Brain pericyte (primary cell): ENCODE measurements at places on chromosomes 5 and 9.

DNA sequence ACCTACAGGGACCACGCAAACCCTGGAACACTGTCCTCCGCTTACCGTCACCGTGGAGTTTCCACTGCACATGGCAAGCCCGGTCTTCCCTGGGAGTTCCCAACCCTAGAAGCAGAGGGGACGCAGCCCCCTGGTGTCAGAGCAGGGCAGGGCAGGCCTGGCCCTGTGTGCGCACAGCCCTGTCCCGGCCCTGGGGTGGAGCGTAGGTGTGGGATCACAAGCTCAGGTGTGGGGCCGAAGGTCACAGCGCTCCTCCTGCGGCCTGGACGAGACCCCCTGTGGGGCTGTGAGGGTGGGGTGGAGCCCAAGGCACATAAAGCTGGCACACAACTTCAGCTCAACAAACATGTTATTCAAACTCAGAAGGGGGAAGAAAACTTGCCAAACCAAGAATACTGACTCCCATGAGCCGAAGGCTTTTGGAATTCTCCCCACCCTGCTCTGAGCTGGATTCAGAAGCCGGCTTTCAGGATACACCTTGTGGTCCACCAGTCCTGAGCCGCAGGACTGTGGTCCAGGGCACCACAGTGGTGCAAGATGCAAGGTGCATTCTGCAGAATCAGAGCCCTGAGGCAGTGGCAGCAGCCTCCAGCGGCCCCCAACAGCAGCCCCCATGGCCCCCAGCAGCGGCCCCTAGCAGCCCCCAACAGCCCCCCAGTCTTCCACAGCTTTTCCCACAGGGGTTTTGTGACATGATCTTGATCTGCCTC, 11.8 kb upstream of the EXOC3 start:
- DNase-seq: no peak

GRCh38 chr5:151577566-151577965, 13.6 kb downstream of the FAT2 start:
- no peak for DNase-seq

- no peak for DNase-seq
These were observed 71.2 kb upstream of the FREM1 start for GRCh38 chr9:14981291-14981950.

DNA sequence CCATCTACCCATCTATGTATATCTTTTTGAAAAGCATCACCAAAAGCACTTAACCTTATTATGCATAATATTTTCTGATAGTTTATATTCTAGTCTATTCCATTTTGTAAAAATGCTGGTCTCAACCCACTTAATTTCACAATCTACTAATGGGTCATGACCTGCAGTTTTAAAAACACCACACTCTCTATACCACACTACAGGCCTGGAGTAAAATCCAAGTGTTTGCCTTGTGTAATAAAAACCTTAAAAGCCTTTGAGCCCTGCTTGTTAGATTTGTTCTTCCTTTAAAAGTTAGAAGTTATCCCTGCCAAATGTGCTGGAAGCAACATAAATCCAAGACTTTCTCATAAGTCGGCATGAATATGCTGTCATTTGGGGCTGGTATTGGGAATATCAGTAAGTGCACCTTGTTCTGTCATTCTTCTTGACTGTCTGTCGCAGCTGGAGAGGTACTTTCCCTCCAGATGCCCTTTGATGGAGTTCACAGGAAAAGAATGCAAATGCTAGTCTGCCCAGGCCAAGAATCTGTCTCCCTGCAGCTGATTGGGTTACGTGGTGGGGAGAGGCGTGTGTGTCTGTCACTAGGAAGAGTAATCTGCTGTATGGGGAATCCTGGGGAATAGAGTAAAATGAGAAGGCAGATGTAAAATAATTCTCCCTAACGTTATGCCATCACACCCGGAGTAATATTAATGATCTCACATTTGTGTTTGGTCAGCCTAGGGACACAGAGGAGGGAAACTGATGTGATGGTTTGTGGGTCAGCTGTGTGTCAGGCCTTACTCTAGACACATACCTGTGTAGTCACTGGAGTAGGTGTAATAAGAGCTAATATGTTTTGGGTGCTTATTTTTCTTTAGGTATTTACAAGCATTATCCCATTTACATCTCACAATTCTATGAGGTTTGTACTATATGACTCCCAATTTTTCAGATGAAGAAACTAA, 79.4 kb downstream of the ZNF366 start:
- no peak for DNase-seq

DNA sequence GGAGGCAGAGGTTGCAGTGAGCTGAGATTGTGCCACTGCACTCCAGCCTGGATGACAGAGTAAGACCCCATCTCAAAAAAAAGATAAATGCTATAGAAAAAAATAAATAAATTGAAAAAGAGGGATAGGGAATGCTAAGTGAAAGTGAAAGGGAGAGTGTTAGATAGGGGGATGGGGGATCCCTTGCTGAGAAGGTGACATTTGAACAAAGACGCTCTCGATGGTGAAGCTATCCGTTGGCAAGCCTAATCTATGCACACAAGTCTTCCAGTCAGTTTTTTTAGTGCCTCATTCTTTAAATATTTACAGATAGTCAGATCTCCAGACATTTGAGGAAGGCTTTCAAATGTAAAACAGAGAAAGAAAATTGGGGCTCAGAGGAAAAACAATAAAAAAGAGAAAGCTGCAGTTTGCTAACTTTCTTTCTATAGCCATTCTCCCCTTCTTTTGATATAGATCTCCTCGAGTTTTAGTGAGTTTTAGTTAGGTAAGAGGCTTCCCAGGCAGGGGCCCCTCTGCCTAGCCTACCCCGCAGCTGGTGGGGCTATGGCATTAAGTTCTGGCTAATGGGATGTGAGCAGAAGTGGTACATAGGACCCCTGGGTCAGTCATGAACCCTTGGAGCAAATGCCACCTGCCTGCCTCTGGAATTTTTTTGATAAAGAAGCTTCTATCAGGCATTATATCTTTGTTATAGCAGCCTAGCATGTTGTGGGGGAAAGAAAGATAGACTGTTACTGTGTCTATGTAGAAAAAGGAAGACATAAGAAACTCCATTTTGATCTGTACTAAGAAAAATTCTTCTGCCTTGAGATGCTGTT, 12.0 kb downstream of the GLRX start:
- no peak for DNase-seq

DNA sequence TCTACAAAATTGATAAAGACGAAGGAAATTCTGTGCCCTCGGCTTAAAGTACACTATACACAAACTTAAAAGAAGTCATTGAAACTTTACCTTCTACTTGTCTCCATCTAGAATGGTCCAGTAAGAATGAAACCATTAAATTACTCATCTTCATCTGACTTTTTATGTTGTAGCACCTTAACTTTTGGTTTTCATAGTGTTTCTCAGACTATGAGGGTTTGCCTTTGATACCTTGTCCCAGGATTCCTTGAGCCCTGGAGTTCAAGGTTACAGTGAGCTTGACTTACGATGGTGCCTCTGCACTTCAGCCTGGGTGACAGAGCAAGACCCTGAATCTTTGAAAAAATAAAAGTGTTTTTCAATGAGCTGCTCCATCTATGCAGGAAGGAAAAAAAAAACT, 132.2 kb downstream of the CDC42SE2 start:
- DNase-seq: no peak

DNA sequence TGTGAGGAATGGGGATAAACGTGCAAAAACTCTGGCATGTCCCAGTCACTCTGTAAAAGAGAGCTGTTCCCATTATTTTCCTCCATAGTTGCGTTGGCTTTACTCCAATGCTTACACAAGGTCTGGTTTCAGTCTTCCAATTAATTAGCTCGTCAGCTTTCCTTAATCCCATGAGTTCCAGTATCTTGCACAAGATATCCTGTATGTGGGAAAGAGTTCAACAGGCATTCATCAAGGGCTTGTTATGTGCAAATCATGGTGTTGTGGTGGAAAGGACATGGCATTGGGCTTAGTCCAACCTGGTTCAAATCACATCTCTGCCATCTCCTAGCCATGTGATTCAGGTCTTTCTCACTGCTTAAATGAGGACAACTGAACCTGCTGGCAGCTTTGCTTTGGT, 77.5 kb upstream of the PANK3 start:
- DNase-seq: no peak

- DNase-seq: no peak
These were observed 297.1 kb downstream of the KCTD16 start for GRCh38 chr5:144467792-144468191.

DNA sequence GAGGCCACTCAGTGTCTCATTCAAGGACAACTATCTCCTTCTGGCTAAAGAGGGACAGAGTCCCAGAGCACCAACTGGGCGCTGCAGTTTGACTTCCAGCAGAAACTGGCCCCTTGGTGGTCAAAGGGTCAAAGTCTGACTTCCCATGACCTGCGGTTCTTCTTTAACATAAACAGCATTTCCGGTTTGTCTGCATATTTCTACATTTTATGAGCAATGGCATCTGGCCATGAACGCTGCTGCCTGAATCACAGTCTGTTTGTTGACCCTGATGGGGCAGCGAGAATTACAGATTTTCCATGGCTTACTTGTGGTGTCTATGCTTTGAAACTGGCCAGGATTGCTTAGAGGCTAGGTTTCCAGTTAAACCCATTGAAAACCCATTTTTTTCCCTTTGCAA, 1.3 kb downstream of the TNFSF15 start:
- no peak for DNase-seq

DNA sequence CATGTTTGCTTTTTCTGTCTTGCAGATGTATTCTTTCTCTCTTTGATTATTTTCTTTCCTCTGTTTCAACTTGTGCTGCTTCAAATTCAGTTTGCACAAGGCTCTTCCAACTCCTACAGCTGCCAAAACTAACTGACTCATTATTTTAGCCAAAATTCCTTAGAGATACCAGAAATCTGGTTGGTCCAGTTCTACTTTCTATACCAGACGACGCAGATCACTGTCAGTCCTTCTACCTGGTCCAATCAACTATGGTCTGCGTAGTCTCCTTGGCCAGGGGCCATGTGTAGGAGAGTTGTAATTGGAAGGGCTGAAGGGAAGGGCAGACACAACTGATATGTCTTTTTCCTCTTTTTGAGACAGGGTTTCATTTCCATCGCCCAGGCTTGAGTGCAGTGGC, 51.9 kb upstream of the JAK2 start:
- DNase-seq: no peak

- DNase-seq: no peak
These were observed 186.6 kb upstream of the PANK3 start for GRCh38 chr5:168765551-168766425.

- DNase-seq: no peak
These were observed at the start of gene IRX4 for GRCh38 chr5:1882337-1883119. Gene IRX4, minus strand, starts transcription at chr5:1882925. Its CDS starts 278 bp downstream, at chr5:1882647.

GRCh38 chr5:149749481-149750365, 19.6 kb downstream of the PPARGC1B start:
- no peak for DNase-seq

DNA sequence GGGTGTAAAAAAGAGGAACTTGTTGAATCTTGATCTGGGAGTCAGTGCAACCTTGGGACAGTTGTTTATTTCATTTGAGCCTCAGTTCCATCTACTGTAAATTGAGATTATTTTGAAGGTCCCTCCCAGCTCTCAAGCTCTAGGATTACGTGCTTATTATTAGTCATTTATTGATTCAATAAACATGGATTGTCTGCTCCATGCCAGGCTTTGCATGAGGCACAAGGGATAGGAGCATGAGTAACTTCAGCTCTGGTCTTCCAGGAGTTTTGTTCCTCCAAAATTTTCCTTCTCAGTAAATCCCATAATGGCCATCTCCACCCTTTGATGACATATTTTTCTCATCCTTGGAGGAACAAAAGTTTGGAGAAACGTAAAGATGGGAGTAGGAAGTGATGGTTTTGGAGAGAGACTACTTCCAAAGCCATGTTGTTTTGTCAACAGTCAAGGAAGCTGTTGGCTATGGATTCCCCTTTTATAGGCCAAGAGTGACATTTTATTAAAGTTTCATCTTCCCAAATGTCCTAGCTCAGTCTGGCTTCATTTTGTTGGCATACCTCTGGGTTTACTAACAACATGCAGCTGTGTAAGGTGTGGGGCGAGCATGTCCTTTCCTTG, 244.6 kb downstream of the DMRT2 start:
- DNase-seq: no peak

DNA sequence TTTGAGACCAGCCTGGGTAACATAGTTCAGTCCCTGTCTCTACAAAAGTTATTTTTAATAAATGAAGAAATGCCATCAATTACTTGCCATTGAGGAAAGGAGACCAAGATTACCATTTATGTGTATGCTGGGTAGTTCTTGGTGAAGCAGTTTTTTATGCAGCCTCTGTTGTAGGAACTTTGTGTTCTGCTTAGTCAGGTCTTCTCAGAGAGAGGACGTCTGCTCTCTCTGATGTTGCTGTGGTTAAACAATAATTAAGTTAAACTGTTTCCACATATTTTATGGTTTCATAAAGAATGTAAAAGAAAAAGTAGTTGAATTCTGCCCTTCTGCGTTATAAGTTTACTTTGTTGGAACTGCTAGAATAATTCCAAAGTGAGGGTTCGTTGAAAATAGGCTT, 210.5 kb downstream of the KDM4C start:
- DNase-seq: no peak

GRCh38 chr9:6845880-6846279, 88.1 kb downstream of the KDM4C start:
- no peak for DNase-seq

GRCh38 chr5:12883395-12883794, 979.1 kb upstream of the CTNND2 start:
- no peak for DNase-seq

- DNase-seq: no peak
These were observed 3.3 kb downstream of the AFAP1L1 start for GRCh38 chr5:149274939-149275338.

GRCh38 chr5:132050136-132050535, 10.3 kb upstream of the IL3 start:
- DNase-seq: no peak

DNA sequence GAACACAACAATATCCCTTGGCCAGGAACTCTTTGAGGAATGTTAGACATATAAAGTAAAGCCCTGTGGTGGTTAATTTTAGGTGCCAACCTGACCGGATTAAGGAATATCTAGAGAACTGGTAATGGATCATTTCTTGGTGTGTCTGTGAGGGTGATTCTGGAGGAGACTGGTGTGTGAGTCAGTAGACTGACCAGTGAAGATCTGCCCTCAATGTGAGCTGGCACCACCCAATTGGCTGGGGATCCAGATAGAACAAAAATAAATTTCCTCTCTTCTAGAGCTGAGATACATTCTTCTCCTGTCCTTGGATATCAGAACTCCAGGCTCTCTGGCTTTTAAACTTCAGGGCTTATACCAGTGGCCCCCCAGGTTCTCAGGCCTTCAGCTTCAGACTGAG, 56.2 kb upstream of the TNPO1 start:
- no peak for DNase-seq

DNA sequence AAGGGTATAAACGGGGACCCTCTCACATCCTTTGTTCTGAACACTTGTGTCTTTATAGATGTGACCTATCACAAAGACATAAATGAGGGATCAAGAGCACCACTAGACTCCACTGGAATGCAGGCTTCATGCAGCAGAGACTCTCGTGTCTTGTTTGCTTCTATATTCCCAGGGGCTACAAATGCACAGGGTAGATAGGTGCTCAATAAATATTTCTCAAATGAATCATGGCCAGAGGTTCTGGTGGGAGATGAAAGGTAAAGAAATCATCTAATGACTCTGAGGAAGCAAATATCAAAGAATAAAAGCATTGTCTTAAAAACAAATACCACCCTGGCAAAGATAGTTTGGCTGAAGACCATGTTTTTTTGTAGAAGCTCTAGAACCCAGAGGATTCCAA, 6.6 kb downstream of the SLC36A3 start:
- DNase-seq: no peak

GRCh38 chr5:71658916-71659662, 60.0 kb upstream of the CARTPT start:
- no peak for DNase-seq

- no peak for DNase-seq
These were observed 87.0 kb upstream of the CCL21 start for GRCh38 chr9:34796924-34797323.
